ENCODE measurements at places on chromosomes 12 and 14. TPM values are rescaled to one million over a fixed set of nuclear protein-coding genes. Genes with fewer than 3 reads are reported as not detected.

DNA sequence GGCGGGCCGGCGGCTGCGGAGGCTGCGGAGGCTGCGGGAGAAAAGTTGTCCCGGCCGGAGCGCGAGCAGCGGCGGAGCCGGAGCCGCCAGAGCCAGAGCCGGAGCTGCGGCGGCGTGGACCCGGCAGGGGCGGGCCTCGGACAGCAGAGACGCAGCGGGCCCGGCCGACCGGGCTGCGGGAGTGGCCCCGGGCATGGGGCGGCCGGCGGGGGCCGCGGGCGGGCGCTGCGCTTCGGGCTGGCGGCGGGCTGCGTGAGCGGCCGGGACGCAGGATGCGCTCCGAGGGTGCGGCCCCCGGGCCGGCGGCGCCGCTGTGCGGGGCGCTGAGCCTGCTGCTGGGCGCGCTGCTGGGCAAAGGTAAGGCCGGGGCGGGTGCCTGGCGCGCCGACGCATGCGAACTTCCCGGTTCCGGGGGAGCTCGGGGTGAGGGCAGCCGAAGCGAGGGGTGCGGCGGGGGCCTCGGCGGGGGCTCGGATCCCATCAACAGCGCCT lies at the start of gene TMEM132C:
Gene TMEM132C (plus strand): TSS at position 40 of the 492 bp plus-strand sequence. CDS start 233 bp downstream, at position 273.
- H3K36me3 ChIP-seq = no peaks in the 10 kb centered on the region
- H3K27me3 ChIP-seq = no peaks in the 10 kb centered on the region
- no peak within 1 kb of the TSS for H3K27ac ChIP-seq
- DNase-seq = no peak
- no peak within 1 kb of the TSS for H3K4me3 ChIP-seq
- no peaks in the 10 kb centered on the region for H3K4me1 ChIP-seq

DNA sequence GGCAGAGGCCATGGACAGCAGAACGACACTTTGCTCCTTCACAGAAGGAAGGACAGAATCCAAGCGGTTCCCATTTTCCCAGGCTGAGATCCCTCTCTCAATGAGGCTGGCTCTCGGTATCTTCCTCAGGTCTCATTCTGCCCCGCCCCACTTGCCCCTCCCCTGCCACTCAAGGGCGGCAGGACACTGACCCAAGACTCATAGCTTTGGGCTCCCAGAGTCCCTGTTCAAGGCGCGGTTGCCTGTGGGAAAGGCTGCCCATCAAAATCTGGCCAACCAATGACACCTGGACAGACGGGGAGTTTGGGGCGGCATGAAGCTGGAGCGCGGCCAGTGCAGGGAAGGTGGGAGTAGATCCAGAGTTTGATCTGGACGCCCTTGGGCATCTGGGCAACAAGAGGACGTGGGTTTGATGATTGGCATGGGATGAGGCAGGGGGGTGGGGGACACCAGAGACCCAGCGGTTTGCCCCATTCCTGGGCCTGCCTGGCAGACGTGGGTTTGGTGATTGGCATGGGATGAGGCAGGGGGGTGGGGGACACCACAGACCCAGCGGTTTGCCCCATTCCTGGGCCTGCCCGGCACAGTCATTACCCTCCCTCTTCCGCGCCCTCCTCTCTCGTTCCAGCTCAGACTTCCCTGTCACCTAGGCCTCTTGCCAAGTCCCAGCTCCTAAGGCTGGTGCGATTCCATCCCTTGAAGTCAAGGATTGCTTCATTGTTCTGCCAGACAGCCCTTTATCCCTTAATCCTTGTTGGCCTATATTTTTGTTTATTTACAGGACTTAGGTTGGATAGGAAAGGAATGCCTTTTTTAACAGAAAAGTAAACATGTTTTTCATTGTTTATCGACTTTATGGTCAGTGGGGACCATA lies 92.1 kb downstream of the NINJ2 start:
- DNase-seq = peak; percentile 68
- H3K27me3 ChIP-seq = no peaks in the 10 kb centered on the region
- peak overlapping the region; percentile 86 for H3K4me3 ChIP-seq
- H3K27ac ChIP-seq = peak overlapping the region; percentile 97
- no peaks in the 10 kb centered on the region for H3K36me3 ChIP-seq

HCAR1 gene
- total RNA-seq = not detected

SRGAP1 gene
- total RNA-seq = 7.9 TPM

CFAP54 gene
- total RNA-seq = 4.2 TPM

KCNC2 gene
- not detected for total RNA-seq

DNA sequence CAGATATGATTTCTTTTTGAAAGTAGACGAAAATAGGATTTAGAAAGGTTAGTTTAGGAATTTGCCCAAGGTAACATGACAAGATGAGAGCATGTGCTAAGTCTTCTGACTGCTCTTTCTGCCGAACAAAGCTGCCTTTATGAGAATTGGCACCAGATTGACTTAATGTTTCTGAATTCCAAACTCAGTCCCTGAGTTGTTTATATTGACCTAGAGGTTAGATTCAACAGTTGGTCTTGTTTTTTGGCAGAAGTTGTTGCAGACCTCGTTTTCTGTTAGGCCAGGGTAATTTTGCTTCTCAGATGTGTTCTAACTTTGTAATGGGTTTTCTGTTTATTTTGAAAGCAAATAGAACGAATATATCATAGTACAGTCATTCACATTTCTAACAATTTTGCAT lies 61.5 kb upstream of the LRTM2 start:
- H3K27ac ChIP-seq = no peak overlapping the region
- peaks cover 3% of the 10 kb centered on the region for H3K36me3 ChIP-seq
- DNase-seq = no peak
- no peaks in the 10 kb centered on the region for H3K27me3 ChIP-seq
- H3K4me3 ChIP-seq = no peak overlapping the region
- peaks cover 8% of the 10 kb centered on the region for H3K4me1 ChIP-seq
